ENCODE measurements at places on chromosomes 2 and 18.

DNA sequence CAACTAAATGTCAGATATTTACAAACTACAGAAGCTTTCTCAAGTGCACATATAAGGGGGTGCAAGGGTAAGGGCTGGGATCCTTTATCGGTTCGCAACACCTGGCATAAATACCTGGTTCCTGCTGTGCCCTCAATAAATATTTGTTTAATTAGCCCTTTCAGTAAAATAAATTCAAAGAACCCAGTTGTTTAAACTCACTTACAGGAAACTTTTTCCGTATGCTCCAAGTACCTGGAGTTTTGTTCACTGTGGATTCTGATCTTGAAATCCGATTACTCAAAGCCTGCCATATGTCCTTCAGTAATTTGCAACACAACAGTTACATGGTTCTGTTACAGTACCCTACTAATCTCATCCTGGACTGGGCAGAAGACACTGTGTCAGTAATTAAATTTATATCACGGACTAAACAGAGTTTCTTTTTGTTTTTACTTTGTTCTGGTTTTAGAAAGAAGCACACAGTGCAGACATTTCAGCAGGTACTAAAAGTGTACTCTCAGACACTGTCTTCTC is 36.9 kb downstream of the TBC1D8 start:
- no peak for DNase-seq

- DNase-seq: peak; percentile 77
Observed at GRCh38 chr2:1366546-1367134, 46.6 kb upstream of the TPO start.

DNA sequence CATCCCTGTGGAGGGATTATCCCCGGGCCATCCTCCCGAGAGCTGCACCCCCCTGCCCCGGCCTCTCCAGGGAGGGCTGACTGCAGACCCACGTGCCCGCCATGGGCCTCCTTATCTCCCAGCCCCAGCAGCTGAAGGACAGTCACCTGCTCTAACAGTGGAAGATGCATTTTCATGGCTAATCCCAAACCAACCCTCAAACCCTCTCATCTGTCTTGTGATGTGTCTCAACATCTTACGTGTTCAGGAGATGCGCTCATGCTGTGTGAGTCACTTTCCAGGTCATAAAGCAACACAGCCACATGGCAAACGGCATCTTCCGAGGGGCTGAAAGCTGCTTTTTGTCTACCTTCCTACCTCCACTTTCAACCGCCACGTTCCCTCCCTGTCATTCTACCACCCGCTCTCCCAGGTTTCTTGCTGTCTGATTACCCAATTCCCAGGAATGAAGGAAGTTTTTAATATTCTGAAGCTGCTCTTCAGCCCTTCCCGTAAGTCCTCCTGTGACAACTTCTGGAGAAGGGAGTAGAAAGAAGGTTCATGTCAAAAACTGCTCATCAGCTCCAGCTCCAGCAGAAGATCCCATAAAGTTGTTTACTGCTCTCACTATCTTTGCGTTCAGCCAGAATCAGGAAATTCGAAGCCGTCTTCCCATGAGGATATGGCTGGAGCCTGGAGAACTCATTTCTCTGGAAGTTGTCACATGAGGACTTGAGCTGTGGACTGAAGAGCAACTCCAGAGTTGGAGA is 54.5 kb downstream of the MBP start:
- DNase-seq: no peak

DNA sequence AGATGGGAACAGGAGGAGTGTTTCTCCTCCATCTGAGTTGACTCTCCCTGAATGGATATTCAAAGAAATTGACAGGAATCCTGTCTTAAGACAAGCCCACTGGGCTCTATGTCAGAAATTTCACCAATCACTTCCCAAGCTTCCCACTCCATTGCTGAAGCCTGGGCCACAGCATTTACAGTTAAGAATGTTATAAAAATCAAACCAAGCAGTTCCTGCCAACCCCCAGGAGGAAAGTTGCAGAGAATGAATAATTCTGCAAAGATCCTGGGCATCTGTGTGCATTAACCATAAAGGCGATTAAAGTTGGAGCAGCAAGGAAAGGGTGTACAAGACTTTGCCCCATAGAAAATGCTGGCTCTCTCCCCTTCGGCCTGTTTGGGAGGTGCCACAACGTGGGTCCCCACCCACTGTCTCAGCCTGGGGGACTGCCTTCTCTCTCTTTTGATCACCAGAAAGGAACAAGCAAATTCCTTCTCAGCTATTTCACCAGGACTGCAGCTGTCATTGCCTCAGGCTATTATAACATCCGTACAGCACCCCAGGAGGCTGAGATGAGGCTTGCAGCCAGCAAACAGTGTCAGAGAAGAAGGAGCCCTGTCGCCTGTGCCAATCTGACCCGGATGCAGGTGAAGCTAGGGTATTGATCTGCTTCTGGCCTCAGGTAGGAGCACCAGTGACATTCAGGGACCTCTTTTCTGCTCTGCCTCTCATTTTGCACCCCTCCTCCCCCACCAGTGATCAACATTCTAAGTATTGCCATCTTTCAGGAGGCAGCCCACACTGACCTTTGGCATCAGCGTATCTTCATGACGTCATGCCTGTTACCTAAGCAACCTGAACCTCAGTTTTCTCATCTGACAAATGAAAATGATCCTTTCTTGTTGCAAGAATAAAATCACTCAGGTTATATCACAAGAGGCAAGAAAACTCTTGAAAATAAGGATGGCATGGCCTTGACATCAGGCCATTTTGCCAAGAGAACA is 219.0 kb downstream of the SH3BP4 start:
- DNase-seq: no peak

DNA sequence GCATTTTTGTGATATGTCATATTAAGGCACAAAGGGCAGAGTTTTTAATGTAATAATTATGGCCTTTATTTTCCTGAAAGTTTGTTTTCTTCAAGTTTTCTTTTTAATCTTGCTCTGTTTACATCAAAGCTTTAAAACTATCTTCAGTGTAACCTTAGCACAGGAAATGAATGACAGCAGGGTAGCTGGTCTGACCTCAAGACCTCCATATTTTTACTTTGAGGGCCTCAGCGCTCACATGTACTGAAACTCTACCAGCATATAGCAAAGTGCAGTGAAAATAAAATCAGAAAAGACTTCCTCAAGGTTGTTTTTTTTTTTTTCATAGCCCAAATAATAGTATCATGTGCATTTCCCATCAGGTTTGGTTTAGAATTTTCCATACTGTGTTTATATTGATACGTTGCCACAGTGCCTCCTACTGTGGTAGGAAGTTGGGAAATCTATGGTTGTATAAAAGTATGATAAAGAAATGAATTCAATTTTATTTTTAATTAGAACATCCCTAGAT is 163.4 kb downstream of the UBE2E3 start:
- DNase-seq: no peak

- no peak for DNase-seq
Observed at GRCh38 chr2:17171446-17172049, 346.7 kb downstream of the RAD51AP2 start.

DNA sequence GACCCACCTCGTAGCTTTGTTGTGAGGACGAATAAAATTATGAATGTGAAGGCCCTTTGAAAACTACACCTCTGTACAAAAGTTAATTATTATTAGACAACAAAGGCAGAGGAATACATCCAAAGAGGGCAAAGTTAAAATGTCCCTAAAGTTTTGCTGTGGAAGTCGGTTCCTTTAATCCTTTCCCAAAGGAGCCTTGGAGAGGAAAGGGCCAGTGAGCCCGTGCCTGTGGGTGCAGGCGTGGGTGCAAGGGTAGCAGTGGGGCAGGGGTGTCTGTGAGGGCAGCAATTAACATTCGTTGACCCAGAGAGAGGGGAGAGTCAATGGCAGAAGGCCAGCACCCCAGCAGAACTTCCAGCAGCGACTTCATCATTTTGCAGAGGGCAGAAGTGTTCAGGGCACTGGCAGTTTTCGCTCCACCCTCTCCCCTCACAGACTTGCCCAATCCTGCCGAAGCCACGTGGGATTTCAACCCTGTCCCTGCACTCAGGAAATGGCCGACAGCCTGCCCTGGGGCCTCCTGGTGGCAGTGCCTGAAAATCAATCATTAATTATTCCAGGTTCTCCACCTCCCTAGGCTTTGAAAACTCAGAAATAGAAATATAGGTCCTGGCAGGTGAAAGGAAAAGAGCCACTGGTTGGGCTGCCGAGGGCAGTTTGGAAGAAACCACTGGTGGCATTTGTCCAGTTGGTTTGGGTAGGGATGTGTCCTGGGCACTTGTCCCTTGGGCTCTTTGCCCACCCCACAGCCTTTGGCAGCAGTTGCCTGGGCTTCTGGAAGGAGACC is 4.2 kb upstream of the PAX8 start:
- no peak for DNase-seq

DNA sequence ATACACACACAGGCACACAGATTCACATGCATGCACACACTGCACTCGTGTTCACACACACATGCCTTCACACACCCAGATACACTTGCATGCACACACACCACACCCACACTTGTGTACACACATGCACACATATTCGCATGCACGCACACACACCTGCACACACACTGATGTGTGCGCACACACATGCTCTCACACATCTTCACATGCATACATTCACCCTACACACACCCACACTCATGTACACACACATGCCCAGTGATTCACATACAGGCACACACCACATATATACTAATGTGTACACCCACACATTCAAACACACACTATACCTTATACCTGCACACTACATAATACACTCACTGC is 181.6 kb downstream of the LOXHD1 start:
- DNase-seq: no peak

DNA sequence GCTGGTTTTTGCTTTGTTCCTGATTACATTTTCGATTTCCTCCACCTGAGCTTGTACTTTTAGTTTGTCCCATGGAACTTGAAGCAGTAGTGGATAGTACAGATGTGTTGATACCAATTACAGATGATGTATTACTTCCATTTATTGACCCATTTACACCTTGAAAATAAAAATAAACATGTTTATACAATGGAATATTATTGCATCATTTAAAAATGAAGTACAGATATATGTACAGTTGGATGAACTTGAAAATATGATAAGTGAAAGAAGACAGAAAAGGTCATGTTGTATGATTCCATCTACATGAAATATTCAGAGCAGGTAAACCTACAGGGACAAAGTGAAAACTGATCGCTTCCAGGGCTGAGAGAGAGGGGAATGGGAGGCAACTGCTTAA is 160.3 kb upstream of the WDSUB1 start:
- DNase-seq: no peak

- DNase-seq: no peak
Observed at GRCh38 chr2:18910843-18911242, 321.5 kb upstream of the NT5C1B start.

DNA sequence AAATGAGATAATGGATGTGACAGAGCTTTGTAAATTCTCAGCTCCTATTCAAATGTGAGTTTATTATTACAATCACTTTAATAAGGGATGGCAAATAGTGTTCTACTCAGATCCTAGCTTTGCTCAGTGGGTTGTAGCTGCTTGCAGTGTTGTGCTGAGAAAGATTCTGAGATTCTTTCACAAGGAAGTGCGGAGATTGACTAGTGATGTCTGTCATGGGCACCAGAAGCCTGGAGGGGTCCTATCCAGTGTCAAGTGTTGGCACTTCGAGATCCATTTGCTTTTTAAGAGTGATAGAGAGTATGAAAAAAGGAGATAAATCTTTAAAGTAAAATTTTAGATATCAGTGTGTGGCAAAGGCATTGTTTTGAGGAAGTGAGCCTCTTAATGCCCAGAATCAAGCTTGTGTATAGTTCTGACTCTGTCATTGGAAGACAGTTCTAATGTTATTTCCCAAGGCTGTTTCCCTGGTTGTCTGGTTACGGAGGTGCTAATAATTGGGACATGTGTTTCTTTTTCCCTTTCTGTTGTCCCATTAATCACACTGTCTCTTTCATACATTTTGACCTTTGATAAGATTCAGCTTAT is 181.7 kb upstream of the SPRED2 start:
- no peak for DNase-seq

DNA sequence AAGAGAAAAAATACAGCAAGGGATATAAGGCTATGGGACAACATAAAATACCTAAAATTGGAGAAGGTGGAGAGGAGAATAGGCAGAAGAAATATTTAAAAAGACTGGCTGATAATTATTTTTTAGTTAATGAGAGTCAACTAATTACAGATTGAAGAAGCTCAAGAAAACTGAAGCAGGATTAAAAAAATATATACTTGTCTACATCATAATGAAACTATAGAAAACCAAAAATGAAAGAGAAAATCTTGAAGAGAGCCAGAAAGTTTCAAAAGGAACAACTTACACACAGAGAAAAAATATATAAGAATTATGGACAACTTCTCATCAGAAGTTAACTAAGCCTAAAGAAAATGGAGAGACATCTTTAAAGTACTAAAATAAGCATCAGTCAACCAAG is 62.9 kb upstream of the APCDD1 start:
- no peak for DNase-seq

- DNase-seq: no peak
Observed at GRCh38 chr2:136128905-136129304, 11.0 kb upstream of the CXCR4 start.

GRCh38 chr2:148614014-148614321 is 30.6 kb upstream of the EPC2 start:
- DNase-seq: no peak

- no peak for DNase-seq
Observed at GRCh38 chr2:236239276-236240065, 24.7 kb downstream of the ASB18 start.

- no peak for DNase-seq
Observed at GRCh38 chr2:74142340-74142739, 5.4 kb downstream of the BOLA3 start.

DNA sequence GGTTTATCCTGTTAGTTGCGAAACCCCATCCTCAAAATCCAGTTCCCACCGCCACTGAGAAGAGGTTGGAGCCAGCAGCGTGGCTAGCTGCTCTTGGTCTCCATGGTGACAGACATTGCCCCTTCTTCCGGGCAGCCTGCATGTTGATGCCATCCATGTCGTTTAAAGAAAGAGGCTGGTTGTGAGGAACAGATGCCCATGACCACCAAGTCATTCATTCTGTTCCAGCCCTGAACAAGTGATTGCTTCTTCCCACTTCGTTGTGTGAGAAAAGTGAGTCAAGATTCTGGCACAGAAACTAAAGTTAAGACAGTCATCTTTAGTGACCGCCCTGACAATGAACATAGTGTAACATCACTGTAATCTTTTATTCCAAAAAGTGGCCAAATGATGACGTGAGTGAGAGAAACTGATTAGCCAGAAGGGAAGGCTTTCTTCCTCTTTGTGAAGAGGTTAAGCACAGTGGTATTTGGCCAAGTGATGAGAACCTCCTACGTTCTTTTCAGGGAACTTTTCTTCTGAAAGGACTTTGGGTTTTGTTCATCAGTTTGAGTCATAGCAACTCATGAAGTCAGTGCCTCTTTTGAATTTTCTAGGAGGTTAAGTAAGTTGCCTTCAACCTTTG is 272.5 kb downstream of the GALR1 start:
- DNase-seq: no peak

GRCh38 chr18:5891184-5891853 is 4.0 kb downstream of the TMEM200C start:
- no peak for DNase-seq

GRCh38 chr18:11104307-11104706 is 45.1 kb downstream of the PIEZO2 start:
- DNase-seq: no peak

Data from sigmoid colon (tissue), 7 donors.